ENCODE measurements at places on chromosomes 12 and 14. TPM values are rescaled to one million over a fixed set of nuclear protein-coding genes. Genes with fewer than 3 reads are reported as not detected.
A peak's percentile ranks its signal among the peaks of the same experiment; 100 is the strongest.

- no peak overlapping the region for H3K27ac ChIP-seq
- DNase-seq = no peak
- H3K27me3 ChIP-seq = no peaks in the 10 kb centered on the region
Observed at GRCh38 chr12:111143271-111143670, 222.9 kb upstream of the MYL2 start.

Gene ANKS1B
- 14.9 TPM for total RNA-seq

- no peaks in the 10 kb centered on the region for H3K27me3 ChIP-seq
- H3K4me3 ChIP-seq = no peak overlapping the region
- no peak overlapping the region for H3K27ac ChIP-seq
- no peak for DNase-seq
Observed at GRCh38 chr12:93603762-93604161, 31.3 kb downstream of the SOCS2 start.

DNA sequence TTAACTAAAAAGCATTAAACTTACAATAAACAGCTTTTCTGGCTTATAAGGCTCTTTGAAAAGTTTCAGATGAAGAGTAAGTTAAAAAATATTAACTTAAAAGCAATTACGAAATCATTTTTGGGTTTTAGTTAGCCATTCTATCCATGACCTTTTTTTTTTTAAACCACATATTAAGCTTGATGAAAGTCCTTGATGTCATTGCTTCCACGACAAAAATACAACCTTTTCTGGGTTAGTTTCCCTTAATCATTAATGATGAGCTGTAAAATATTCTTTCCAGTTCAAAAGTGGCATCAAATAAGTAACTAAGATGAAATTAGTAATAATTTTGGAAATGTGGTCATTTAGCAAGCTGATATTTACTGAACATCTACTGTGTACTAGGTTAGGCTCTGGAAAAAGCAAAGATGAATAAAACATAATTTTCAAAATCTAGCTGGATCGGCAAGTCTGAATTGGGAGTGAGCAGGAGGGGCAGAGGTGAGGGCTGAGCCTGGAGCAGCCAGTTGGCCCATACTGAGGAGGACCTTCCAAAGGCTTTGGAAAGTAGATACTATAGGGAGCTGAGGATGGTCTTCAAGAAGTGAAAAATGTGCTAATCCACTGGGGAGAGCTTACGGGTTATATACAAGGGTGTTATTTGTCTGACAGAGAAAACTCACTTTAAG, 345.2 kb downstream of the ZFP36L1 start:
- no peaks in the 10 kb centered on the region for H3K36me3 ChIP-seq
- H3K4me1 ChIP-seq = peaks cover 12% of the 10 kb centered on the region
- H3K27ac ChIP-seq = no peak overlapping the region
- no peak for DNase-seq
- no peak overlapping the region for H3K4me3 ChIP-seq
- no peaks in the 10 kb centered on the region for H3K27me3 ChIP-seq

DNA sequence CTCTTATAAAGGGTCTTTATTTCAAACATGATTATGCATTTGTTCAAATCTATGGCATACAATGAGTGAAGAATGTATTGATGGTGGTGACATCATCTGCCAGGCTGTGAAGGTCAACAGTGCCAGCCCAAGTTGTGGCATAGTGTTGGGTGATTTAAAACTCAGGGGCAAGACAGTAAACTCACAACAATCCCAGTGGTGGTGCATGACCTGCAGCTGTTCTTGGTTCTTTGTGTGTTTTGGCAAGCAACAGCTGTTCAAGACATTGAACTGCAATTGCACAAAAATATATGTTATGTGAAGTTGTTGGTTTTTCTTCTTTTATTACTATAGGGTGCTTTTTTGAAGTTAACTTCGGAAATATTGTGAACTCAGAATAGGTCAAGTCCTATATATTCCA, 851.6 kb downstream of the NRXN3 start:
- H3K27ac ChIP-seq = no peak overlapping the region
- no peak for DNase-seq
- H3K27me3 ChIP-seq = no peaks in the 10 kb centered on the region
- H3K36me3 ChIP-seq = no peaks in the 10 kb centered on the region
- no peaks in the 10 kb centered on the region for H3K4me1 ChIP-seq

GRCh38 chr12:53495903-53496751, 3.1 kb downstream of the MAP3K12 start:
- peak; percentile 80 for DNase-seq
- H3K27me3 ChIP-seq = no peaks in the 10 kb centered on the region
- H3K27ac ChIP-seq = peak overlapping the region; percentile 50

GRCh38 chr14:24673059-24673458, 39.1 kb upstream of the GZMB start:
- DNase-seq = no peak
- no peaks in the 10 kb centered on the region for H3K27me3 ChIP-seq
